ENCODE measurements at places on chromosomes 7 and 10.

- no peak for DNase-seq
These were observed 173.9 kb downstream of the RNLS start for GRCh38 chr10:88409236-88409635.

DNA sequence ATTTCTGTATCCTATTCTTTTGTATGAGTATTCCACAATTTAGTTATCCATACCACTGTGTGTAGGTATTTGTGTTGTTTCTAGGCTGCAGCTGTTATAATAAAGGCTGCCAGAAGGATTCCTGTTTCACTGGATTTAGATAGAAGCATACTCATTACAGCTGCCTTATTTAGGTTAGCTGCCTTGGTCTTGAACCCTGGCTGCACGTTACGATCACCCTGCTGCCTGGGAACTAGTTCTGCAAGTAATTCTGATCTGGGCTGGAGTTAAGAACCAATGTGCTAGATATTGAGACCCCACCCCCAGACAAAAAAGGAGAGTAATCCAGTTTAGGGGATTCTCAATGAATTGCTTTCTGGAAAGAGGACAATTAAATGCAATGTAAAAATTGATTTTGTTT is 43.1 kb downstream of the CCDC71L start:
- DNase-seq, result no peak

DNA sequence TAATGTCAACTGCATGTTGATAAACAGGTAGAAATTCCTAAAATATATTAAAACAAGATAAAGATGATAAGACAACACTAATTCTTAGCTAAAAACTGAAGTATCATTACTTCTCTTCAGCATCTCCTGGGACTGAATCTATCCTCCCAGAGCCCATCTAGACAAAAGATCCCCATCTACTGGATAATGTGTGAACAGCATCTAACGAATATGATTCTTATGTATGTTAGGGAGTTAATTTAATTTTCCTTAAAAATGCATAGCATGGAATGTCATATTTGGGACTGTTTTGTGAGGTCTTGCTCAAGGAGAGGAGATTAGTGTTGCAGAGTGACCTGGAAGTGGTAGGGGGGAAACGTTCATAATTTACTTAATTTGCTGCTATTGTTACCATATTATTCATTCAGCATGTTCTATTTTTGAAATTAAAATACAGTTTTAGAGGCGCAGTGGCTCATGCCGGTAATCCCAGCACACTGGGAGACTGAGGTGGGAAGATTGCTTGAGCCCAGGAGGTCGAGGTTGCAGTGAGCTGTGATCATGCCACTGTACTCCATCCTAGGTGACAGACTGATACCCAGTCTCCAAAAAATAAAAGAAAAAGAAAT is 305.1 kb upstream of the CSTF2T start:
- peak; percentile 14 for DNase-seq

- no peak for DNase-seq
These were observed 262.8 kb downstream of the BBS9 start for GRCh38 chr7:33392148-33392547.

DNA sequence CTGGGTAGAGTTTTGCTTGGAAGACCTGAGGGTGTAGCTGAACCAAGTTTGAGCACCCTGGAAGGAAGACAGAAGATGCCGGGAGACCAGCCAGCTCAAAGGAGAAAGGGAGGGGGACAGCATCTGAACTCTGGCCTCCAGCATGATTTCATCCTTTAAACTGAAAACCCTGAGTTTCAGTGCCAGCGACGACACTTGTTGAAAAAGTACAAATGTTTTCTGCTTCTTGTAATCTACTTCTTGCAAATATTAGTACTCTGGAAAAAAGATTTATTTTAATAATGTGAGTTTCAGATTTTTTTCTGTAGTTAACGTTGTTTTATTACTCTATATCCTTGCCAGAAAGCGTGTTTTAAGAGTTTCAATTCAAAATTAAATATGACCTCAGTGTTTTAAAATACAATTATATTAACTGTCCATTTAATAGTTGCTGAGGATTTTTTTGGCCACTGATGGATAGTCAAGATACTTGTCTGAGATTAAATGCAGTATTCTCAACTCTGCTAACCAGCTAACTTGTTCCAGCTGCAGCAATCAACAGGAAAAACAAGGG is 227.7 kb downstream of the MGMT start:
- no peak for DNase-seq

GRCh38 chr7:158325530-158326381 is 261.9 kb downstream of the PTPRN2 start:
- no peak for DNase-seq

DNA sequence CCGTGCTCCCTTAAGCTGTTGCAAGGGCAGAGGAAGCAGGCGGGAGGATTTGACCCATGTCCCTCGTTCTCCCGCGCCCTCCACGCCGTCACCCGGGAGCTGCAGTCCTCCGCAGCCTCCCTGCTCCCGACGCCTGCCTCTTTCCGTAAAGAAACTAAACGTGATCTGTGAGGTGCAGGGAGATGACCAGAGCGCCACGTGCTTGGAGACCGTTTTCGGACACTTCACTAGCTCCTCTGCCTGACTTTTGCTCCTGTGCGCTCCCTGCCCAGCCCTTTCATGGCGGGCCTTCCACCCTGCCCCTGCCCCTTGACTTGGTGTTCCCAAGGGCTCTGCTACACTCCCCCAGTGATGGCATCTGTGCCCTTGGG is 171.2 kb downstream of the LSM5 start:
- DNase-seq, result no peak

DNA sequence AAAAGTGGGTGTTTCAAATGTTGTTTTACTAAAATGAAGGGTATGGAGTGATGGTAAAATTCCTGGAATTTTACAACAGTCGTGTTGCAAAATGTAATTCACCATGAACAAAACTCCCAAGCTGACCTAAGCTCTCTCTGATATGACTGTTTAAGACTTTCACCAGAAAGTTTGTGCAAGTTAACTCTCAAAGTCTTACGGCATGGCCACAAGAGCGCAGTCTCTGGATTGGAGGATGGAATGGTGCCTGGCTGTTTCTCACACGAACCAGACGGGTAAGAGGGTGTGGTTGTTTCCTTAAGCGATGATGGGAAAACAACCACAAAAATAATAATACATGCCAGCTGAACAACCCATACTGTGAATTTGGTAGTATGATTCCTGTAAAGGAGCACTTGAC is 662.5 kb downstream of the KCNMA1 start:
- no peak for DNase-seq

GRCh38 chr7:77788327-77788902 is 9.8 kb downstream of the TMEM60 start:
- no peak for DNase-seq

GRCh38 chr10:32948451-32948850 is 9.6 kb downstream of the ITGB1 start:
- DNase-seq, result no peak

GRCh38 chr10:57864765-57865680 is 402.7 kb downstream of the IPMK start:
- no peak for DNase-seq

DNA sequence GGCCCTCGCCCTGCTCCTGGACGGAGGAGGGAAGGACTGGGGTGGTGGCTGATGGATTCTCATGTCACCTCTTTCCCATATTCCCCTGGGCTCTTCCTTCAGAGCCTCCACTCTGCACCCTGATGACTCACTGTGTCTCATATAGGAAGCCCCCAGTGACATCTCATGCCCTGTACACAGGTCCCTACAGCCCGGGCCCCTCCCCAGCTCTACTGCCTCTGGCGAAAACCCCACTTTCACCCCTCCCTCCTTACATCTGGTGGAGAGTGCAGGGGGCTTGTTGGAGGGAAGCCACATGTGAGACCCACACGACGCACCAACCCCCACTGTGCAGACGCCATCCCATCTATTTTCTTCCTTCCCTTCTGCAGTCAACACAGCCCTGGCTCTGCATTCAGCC is 72.8 kb upstream of the ZNF479 start:
- DNase-seq, result no peak

DNA sequence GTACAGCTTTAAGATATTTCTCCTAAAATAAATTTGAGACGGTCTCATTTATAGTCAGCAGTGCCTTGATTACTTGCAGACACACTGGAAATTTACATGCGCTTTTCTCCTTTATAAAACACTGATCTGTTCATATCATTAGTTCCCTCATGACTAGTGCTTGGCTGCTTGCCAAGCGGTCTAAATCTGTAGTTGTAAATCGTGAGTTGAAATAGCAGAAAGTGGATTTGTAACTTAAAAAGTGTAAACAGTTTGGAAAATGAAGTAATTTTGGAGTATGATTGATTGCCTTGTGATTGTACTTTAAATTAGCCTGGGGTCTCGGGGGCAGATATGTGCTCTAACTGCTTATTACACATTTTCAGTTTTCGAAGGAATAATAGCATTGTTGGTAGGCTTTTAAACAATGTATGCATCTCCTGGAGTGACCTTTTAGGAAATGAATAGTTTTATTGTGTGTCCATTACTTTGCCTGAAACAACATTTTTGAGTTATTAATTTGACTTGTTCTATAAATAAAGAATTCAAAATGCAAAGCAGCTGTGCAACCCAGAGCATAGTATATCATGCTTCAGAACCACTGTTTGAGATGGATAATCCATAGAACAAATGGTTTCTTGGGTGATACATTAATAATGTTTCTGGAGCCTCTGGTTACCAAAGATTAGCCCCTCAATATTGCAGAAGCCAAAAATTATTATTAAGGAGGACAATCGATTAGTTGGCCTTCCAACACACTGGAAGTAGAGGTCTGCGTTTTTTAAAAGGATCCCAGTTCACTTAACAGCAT is 73.3 kb downstream of the ARID5B start:
- DNase-seq, result peak; percentile 24

- DNase-seq, result no peak
These were observed 174.8 kb downstream of the RAPGEF5 start for GRCh38 chr7:22182149-22182548.

- DNase-seq, result no peak
These were observed 265.0 kb downstream of the ADARB2 start for GRCh38 chr10:1472178-1472958.

DNA sequence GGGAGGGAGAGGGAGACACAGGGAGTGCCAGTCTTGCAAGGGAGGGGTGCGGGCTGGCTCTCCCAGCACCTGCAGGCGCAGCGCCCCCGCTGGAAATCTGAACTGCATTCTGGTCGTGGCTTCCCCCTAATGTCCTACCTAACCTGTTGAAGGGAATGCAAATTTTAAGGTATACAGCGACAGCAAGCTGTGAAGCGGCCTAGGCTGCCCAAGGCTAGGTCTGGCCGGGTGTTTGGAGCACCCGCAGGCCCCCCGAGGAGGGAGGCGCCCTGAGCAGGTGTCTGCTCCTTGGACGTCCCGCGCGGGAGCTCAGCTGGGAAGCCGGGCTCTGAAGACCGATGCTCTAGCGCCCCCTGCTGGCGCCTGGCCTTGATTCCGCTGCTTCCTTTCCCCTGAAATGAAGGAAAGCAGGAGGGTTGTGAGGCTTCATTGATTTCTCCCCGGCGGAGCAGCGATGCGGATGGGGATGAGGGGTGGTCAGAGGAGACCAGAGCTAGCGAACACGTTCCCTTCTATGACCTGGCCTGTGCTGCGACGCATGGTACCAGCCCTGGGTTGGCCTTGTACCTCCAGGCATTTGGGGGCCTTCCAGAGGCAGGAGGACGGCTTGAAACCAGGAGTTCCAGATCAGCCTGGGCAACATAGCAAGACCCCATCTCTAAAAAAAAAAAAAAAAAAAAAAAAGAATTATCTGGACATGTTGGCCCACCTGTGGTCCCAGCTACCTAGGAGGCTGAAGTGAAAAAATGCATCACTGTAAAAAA is 601.3 kb downstream of the GALNT17 start:
- peak; percentile 61 for DNase-seq

GRCh38 chr10:24462291-24462813 is 253.4 kb downstream of the KIAA1217 start:
- no peak for DNase-seq
